Thymus (tissue), 14 donors: ENCODE measurements at places on chromosomes 1 and 21. TPM values are rescaled to one million over a fixed set of nuclear protein-coding genes. Genes with fewer than 3 reads are reported as not detected.
A peak's percentile ranks its signal among the peaks of the same experiment; 100 is the strongest.

DNA sequence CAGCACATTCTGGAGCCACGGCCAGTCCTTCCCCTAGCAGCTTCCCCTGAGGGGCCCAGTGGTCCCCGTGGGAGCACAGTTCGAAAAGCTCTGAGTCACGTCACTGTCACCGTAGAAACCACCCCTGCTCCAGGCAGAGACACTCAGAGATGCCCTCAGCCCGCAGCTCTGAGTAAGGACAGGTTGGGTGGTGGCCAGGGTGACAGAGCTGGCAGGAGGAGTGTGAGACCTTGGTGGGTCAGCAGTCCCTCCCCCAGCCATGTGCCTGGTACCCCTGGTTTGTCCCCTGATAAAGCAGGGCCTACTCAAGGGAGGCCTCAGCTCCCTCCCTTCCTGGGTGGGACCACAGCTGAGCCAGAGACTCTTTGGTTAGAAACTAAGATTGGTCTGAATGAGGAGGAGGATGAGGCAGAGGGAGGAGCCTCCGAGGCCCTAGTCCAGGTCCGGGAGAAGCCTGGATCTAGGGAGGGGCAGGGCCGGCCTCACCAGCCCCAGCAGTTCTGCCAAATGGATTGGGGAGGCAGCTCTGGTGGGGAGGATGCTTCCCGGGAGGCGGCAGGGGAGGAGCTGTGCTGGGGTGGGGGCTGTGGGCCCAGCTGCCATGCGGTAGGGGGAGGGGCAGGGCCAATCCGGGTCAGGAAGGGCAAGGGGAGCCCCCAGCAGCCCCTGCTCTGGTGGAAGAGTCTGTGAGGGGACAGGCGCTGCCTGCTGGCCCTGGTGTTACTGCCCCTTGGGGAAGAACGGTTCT is 55.2 kb downstream of the SLC9A1 start:
- no peak for DNase-seq

The WNT3A gene
- total RNA-seq: not detected

The OR2AK2 gene
- 0.09 TPM for total RNA-seq

DNA sequence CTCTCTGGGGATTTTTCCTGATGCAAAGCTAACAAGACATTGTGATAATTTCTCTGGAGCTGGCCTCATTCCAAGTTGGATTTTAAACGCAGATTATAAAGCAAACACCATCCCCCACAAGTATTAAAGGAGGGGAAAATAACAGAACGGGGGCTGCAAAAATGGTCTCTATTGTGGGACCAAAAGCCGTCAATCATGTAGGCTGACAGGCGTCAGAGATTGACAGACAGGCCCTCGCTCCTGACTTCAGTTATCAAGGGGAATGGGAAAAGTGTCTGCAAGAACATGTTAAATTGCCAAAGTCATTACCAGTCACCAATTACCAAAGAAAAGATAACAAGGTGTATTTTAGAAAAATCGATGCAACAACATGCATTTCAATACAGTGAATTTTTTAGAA is 307.4 kb upstream of the POU3F1 start:
- no peak for DNase-seq

DNA sequence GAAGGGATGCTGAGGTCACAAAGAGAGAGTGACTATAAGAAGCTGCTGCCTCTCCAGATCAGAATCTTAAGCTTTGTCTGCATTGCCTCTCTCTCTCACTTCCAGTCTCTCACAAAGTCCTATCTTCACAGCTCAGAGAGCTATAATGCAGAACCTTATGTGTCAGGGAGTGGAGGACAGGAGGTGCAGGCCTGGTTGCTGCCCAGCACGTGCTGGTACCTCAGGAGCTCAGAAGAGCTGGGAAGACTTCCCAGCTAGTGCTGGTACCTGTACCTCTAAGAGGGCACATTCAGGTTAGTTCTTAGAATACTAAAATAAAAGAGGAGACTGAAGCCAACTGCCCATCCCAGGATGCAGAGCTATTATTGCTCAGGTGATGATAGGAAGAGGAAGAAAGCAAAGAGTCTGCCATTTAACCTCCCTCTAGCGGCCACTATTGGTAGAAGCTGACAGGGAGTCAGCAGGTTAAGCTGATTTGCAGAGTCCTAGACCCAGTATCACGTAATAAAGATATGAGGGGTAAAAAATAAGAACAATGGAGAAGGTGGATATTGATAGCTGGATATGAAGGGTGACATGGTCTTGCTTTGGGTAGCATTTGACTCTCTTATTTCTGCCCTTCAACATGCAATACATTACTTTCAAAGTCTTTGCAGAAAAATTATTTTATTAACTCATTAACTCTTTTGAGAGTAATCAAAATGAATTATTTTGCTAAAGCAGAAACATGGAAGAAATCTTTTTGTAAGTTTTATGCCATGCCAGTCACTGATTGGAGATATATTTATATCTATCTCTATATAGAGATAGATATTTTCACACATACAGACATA is 138.1 kb upstream of the HMCN1 start:
- peak; percentile 54 for DNase-seq

DNA sequence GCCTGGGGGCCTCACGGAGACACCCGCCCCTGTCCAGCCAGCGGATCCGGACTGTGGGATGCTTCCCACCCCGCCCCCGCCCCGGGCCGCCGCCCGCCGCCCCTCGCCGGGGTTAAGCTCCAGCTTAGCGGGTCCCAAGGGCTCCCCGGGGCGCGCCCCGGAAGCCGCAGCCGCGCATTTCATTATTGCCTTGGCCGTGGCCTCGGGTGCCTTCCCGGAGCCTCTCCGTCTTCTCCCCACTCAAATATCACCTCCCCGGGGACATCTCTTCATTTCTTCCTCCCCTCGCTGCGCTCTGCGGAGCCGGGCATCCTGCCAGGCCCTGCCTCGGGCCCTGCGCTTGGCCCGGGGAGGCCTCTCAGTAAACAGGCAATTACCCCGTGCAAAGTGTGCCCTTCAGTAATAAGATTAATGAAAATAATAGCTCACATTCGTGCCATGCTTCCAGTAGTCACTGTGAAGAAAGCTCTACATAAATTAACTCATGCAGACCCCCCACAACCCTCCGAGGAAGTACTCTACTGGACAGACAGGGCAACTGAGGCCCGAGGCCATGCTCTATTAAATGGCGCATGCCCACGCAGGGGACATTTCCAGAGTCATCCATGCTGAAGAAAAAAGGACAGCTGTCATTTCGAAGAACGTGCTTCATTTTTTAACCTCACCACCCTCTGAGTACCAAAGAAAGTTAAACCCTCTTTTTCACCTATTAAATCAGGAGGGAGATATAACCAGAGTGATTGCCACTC is 49.9 kb upstream of the LAPTM5 start:
- no peak for DNase-seq
